ENCODE measurements at places on chromosomes 5 and 9.
A peak's percentile ranks its signal among the peaks of the same experiment; 100 is the strongest.

- DNase-seq, result no peak
These were observed 220.7 kb upstream of the MSX2 start for GRCh38 chr5:174503461-174504265.

GRCh38 chr5:177472460-177473442, 683 bp downstream of the DBN1 start:
- no peak for DNase-seq

GRCh38 chr9:37916471-37917312, 12.8 kb upstream of the SLC25A51 start:
- no peak for DNase-seq

- DNase-seq, result peak; percentile 23
These were observed 1.6 kb upstream of the PCAT7 start for GRCh38 chr9:94553029-94553938.

DNA sequence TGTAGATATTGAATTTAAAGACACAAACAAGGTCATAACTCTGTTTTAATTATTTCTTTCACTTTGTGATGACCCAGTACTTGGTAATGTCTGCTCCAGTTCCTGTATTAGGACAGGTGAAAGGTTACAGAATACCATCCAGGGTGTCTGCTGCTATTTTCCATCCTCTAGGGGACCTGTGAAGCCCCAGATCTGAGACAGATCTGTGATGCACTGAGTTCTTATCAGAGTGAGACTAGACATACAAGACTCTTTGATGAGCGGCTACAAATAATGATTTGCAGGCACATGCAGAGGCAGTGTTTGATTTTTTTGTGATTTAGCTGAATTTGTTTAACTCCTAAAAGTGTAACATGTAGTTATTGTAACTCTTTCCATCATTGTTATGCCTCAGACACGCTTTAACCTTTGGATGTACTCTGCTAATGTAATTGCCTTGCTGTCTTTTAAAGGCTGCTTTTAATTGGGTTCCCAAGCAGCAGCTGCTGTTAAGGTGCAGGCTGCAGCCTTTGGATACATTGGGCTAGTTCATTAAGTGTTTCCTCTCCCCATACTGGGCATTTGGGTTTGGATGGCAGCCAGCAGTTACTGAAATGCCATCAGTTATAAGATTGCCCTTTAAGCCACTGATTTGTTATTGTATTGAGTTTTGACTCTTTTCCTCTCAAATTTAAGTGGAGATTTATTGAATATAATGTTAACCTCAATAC, 63.3 kb downstream of the RASGRF2 start:
- DNase-seq, result no peak

- DNase-seq, result no peak
These were observed 34.6 kb downstream of the FAXDC2 start for GRCh38 chr5:154815684-154816247.

DNA sequence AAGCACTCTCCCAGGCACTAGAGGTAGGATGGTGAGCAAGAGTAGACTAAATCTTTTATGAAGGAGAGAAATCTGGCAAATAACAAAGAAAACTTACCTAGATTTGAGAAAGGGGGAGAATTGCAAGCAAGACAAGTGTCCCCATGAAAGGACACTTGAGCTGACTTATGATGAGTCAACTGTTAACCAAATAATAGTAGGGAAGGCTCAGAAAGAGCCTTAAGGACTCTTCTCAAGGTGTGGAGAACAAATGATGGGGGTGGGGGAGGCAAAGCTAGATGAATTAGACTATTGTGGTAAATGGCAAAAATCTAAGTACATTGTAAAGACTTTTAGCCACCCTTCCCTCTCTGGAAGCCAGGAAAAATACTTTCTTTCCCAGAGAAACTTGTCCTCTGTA, 77.6 kb upstream of the RASA1 start:
- no peak for DNase-seq

DNA sequence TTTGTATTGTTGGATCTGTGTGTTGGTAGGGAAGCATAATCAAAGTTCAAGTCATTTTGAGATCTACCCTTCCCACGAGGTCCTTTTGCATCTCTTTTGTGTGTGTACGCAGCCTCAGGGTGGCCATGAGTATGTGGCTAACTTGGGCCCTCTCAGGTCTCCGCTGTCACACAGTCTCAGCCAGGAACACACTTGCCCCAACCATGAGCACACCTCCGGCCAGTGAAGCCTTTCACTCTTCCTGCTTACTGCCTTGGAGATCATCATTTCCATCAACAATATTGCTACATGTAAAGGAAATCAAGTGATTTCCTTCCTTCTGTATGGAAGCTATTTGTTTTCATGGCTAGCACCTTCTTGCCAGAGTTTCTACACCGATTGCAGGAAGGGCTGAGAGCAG, 13.9 kb downstream of the ZNF346 start:
- DNase-seq, result no peak

DNA sequence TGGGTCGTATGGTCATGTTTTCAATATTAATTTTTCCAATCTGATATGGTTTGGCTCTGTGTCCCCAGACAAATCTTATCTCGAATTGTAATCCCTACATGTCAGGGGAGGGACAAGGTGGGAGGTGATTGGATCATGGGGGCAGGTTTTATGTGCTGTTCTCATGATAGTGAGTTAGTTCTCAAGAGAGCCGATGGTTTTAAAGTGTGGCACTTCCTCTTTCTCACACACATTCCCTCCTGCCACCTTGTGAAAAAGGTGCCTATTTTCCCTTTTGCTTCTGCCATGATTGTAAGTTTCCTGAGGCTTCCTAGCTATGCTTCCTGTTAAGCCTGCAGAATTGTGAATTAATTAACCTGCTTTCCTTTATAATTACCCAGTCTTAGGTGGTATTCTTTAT, 309.1 kb upstream of the GRIN3A start:
- DNase-seq, result no peak

DNA sequence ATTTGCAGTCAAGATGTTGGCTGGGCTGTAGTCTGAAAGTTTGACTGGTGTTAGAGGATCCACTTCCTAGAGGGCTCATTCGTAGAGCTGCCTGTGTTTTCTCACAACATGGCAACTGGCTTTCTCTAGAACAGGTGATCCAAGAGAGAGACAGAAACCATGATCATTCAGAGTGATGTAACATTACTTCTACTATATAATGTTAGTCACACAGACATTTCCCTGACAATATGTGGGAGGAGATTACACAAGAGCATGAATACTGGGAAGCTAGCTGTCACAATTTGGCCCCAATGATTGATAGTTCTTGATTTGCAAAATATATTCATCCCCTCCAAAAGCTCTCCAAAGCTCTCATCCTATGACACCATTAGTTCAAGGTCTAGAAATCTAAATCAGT, 10.9 kb upstream of the TMEM161B start:
- DNase-seq, result no peak

- DNase-seq, result peak; percentile 79
These were observed 22.0 kb upstream of the MAPK9 start for GRCh38 chr5:180313677-180314505.

- DNase-seq, result no peak
These were observed 20.1 kb downstream of the CLPTM1L start for GRCh38 chr5:1324719-1325190.

GRCh38 chr5:67089200-67089725, 107.3 kb downstream of the CD180 start:
- no peak for DNase-seq

DNA sequence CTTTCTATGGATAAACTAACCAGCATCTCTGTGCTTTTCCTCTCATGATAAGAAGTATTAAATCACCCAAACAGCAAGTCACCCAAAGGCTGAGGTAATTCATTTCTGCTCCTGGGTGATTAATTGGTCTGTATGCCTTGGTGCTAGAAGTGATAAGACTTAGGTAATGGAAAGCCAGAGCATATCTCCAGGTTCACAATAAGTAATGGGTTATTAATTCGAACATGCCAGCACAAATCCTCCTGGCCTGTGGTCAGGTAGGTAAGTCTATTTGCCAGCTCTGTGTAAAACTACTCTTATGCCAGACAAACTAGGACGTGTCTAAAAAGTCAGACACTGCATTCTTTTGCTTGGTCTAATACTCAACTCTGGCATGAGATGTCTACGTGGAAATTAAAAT, 11.2 kb upstream of the ENC1 start:
- no peak for DNase-seq

DNA sequence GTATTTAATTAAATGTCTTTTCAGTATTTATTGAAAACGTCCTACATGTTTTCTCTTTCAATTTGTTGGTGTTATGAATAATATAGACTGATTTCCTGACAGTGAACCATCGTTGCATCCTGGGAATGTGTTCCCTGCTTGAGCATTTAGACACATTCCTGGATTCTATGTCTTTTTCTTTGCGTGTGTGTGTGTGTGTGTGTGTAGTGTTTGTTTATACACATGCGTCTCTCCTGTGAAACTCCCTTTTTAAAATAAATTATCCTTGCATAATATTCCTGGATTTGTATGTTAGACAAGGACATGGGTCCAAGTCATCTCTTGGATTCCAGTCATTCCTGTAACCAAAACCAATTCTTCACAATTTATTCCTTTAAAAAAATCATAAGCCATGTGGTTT, 153.4 kb downstream of the HSPA4 start:
- DNase-seq, result no peak

DNA sequence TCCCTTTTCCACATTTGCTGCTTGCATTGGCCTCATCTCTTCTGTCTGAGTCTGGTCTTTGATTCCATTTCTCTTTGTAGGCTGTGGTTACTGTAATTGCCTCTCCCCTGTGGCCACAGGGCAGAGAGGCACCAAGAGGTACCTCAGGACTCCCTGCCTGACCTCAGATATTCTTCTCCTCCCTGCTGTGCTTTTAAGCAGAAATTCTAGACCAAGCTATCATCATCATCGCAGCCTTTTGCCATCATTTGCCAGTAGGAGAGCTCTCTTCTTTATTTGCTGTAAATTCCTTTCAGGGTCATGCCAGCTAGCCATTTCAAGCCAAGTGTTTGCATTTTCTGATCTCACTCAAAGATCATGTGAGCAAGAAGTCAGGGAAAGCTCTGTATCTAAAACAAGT, 369.6 kb downstream of the ICE1 start:
- DNase-seq, result no peak

GRCh38 chr5:75617736-75618352, 6.6 kb downstream of the ANKDD1B start:
- DNase-seq, result no peak

DNA sequence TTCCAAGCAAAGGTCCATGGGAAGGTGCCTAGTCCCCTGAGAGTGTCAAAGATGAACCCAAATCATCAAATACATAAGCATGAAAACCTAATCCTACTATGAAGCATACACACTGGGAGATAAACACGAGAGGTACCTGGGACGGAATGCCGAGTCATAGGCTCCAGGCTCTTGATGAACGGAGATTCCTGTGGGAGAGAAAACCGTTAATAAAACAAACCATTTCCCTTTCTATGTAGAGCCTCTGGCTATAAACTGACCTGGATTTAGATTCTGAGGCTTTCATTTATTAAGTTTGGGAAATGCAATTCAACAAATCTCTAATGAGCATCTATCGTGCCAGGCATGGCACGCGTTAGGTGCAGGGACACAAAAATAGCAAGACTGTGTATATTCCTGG, 206.4 kb upstream of the IL12B start:
- no peak for DNase-seq

- no peak for DNase-seq
These were observed 935.7 kb upstream of the NUDT12 start for GRCh38 chr5:104498281-104498680.

DNA sequence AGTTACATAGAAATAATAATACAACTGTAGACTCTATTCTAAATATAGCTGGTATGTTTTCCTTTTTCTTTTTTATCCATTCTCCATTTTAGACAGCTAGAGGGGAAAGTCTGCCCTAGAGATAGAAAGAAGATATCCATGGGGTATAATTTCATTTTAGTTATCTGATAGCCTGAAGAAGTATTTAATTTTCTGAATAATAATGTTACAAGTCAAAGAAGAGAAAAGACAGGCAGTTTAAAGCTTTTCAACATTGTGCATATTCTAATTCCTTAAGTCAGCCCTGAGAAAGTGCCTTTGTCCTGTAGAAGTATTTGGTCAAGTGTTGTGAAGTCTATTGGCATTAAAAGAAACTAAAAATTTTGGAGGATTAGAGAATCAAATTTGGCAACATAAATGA, 2.5 kb upstream of the VCAN start:
- no peak for DNase-seq

- no peak for DNase-seq
These were observed 786 bp downstream of the PCDHB3 start for GRCh38 chr5:141101059-141101458.

DNA sequence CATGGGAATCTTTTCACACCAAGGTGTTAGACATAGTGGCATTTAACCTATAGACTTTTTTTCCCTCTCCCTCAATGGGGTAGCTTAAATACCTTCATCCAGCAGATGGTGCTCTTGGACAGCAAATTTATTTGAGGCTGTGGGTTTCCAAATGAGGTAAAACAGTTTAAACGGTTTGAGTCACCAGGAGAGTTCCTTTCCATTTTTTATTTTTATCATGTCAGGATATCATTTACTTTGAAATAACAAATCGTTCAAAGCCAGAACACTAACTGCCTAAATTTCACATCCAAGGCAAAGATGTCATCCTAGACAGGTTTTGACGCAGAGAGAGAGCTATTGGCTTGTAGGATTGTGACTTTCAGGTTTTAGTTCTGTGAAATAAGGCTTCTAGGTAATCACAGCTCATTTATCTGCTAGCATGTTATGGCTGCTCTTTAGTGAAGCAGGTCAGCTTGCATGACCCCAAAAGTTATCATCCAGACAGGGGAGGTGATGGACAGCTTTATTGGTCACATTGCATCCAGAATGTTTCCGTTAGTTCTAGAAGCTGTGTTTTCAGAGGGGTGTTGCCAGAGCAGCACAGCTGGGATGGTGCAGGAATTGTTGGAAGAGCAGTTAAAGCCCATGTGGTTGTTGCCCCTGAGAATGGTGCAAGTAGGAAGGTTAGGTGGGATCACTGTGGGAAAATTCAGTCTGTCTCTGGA, 69.8 kb downstream of the KDM4C start:
- peak; percentile 13 for DNase-seq

DNA sequence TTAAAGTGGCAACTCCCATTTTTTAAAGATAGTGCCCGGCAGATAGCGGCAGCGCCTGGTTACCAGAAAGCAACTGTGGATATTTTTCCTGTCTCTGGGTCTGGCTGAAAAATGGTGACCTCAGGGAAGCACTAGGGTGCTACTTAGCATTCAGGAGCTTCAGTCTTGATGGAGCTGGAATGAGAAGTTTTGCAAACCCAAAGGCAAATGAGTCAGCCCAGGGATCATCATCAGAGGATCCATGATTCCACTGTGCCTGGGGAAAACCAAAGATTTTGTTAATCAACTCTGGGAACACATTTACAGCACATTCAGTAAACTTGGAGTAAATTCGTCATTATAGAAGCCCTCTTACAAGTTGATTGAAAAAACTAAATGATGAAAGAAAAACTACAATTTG, 26.7 kb downstream of the F2R start:
- no peak for DNase-seq

GRCh38 chr9:107673861-107674720, 184.5 kb upstream of the KLF4 start:
- DNase-seq, result no peak

GRCh38 chr9:121371495-121372061, 1.5 kb upstream of the STOM start:
- DNase-seq, result no peak

GRCh38 chr9:123848447-123849085, 81.4 kb downstream of the DENND1A start:
- DNase-seq, result no peak
